ENCODE measurements at places on chromosomes 2 and 18.

GRCh38 chr2:124039762-124040291 lies 14.7 kb downstream of the CNTNAP5 start:
- DNase-seq, result peak; percentile 1

GRCh38 chr2:24209389-24210105 lies 34.7 kb downstream of the FAM228A start:
- no peak for DNase-seq

DNA sequence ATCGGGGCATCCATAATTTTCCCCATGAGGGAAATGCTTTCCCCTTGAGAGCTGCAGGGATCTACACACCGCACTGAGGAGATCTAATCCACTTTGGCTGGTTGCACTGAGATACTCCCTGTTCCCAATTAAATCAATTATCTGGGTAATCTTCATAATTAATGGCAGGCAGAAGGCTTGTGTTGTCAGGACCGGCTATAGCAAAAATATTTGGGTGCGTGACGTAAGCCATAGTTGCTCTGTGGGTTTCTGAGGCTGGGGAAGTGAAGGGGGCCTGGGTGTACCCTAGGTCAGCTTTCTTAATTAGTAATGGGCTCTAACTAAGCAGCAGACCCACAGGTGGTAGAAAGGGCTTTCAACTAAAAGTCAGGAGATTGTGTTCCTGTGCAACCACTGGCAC lies 62.8 kb upstream of the UPP2 start:
- DNase-seq, result no peak

DNA sequence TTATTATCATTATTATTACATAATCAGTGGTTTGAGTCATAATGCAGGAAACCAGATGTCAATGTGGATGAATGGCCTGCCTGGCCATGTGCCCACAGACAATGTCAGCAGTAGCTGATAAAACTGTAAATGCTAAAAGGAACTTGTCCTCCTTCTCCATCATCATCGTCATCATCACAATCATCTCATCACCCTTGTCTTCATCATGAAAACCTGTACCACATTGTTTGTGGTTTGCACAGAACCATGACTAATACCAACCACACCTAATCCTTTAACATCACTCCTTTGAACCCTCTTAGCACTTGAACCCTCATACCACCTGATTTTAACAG lies 96.0 kb downstream of the HNMT start:
- DNase-seq, result no peak

GRCh38 chr2:229044581-229044980 lies 226.5 kb downstream of the PID1 start:
- no peak for DNase-seq

DNA sequence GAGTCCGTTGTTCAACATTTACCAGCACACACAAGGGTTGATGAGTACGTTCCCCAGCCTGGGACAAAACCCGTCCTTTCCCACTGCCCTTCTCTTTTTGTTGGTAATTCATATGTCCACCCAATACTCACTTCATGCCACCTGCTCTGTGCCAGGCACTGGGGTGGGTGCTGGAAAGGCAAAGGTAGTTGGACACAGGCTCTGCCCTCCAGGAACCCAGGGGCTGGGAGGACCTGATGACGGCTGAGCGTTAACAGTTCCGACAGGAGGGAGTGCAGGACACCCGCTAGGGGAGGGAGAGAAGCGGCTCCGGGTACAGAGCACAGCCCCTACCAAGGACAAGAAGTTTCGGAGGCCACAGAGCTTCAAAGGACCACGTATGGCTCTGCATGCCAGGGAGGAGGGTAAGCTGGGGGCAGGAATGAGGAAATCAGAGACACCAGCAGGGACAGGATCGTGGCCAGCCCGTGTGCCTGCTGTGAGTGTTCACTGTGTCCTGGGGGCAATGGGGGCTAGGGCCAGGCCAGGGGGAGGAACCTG lies 134.1 kb upstream of the GPC1 start:
- no peak for DNase-seq

- no peak for DNase-seq
These were observed 9.1 kb upstream of the ECEL1 start for GRCh38 chr2:232496501-232497270.

GRCh38 chr18:13284330-13285027 lies 65.9 kb downstream of the LDLRAD4 start:
- DNase-seq, result no peak

DNA sequence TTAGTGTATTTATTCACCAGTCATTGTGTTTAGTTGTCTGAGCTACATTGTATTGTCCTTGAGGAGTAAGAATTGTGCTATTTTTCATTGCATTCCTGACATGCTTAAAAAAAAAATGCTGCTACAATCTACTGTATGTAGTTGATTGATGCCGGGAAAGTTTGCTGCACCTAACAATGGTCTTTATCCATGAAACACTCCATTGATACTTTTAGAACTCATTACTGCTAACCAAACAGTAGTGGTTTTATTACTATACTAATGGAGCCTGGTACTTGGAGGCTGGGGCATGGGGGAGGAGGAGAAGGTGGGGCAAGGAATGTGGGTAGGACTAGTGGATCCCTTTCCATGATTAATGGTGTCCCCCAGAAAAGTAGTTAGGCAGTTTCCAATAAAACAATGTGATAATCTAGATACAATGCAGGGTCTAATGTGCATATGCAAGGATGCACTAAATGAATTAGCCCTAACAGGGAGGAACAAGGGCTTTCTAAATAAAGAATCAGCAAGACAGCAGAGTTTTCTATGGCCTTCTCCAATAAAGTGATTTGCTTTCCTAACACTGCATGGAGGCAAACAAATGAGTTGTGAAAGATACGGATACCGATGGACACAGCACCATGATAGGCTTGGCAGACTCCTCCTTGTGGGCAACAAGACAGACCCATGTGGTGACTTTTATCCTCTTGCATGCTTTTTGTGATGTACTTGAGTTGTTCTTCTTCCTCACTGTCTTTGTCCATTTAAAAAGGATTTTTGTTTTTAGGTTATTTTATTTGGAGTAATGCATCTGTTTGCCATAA lies 78.5 kb downstream of the FMNL2 start:
- DNase-seq, result no peak

GRCh38 chr2:144848423-144848822 lies 328.5 kb upstream of the ZEB2 start:
- no peak for DNase-seq

- DNase-seq, result no peak
These were observed 194.7 kb downstream of the RAB3GAP1 start for GRCh38 chr2:135246711-135247270.

DNA sequence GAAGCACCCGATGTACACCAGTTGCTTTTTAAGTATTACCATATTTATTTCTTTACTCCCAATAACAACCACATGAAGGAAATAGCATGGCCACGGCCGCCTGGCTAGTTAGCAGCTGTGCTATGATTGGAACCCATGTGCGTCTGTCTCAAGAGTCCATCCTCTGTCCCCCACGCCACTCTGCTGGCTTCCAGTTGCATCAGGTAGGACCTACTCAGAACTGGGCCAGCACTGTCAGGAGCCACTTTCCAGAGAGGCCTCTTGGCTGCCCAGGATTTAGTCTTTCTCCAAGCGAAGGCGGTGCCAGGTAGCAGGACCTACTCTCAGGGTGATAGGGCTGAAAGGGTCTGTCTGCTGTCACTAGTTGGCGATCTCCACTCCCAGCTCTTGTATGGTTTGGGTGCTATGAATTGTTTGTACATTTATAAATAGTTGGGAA lies 22.1 kb downstream of the ASB18 start:
- DNase-seq, result no peak

DNA sequence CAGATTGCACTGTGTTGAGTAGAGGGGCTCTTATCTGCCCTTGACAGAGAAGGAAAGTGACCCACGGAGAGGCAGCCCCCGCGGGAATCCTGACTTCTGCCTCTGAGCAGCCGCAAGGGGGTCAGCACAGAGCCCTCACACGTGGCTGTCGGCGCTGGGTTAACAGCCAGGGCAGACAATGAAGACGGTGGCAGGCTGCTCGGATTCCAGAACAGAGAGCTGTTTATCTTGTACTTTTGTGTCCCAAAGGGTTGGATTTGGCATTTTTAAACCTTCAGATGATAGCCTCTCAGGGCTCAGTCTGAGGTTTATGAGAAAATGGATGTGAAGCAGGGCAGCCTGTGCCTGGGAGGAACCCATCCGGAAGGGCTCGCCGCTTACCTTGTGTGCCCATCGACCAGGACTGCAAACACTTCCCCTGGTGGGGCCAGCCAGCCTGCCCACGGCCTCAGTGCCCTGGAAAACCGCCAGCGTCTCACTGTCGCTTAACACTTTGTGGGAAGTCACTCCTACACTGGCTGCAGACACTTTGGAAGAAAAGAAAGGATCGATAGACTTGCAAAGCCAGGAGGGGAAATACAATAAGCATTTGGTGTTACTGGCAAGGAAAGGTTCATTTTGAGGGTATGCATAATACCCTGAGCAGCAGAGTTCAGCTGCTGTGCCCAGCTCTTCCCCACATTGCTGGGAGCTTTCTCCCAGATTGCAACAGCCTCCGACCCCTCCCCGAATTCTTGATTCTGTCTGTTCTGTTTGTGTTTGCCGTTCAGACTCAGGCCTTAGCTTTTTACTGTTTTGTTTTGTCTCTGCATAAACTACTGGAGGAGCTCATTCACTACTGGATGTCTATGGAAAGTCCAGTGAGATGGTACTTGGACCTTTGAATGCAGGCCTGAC lies 325.3 kb upstream of the MYT1L start:
- DNase-seq, result no peak

GRCh38 chr2:10419553-10420257 lies 28.4 kb downstream of the ODC1 start:
- DNase-seq, result no peak

DNA sequence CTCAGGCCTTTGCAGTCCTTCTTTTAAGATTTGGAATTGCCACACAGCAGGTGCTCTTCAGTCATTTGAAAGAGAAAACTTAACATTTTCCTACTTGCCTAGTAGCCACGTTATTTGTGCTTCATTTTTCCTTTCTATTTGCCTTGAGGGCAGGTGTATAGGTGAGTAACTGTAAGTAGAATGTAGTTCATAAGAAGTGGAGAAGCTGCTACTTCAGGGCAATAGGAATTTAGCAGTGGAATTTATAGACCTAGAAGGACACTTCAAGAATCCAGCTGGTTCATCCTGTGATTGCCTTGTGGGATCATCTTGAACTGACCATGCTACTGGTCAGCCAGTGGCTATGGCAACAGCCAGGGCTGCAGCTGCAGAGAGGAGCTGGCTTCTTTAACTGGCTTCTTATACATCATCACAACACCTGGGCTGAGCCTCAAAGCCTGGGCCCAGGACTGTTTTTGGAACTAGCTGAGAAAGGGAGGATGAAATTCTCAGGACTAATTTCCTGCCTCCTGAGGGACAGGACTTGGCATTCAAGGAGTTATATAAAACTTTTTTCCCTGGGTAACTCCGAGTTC lies 5.1 kb upstream of the LANCL1 start:
- no peak for DNase-seq

- no peak for DNase-seq
These were observed 517.9 kb downstream of the PLCL1 start for GRCh38 chr2:198322275-198322674.

DNA sequence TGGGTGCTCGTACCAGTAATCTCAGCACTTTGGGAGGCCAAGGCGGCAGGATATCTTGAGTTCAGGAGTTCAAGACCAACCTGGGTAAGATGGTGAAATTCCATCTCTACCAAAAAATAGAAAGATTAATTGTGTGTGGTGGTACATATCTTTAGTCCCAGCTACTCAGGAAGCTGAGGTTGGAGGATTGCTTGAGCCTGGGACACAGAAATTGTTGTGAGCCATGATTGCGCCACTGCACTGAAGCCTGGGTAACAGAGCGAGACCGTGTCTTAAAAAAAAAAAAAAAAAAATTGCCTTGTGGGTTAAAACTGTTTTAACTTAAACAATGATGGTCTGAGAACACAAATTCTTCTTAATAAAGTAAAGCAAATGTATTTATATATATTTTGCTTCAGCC lies 49.6 kb downstream of the ATP9B start:
- no peak for DNase-seq

GRCh38 chr2:54079331-54079730 lies 36.1 kb upstream of the ACYP2 start:
- no peak for DNase-seq

- DNase-seq, result no peak
These were observed 105.8 kb upstream of the SPOPL start for GRCh38 chr2:138395565-138396306.

GRCh38 chr18:62420151-62420512 lies 95.0 kb downstream of the TNFRSF11A start:
- no peak for DNase-seq

DNA sequence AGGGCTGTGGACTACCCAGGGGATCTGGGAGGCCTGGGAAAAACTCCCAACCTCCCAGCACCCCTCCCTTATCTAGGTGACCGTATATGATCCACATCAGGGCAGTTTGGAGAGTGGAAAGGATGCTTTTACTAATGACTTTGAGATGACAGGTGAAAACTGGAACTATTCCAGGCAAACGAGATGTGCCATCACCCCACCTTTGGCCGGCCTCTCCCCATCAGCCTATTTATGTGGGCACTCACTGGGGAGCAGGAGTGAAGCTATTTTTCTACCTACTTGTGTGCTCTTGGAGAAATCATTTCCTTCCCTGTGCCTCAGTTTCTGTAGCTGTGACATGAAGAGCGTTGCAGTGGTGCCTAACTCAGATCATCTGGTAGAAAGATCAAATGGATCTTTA lies 107.2 kb downstream of the SMAD7 start:
- DNase-seq, result no peak

DNA sequence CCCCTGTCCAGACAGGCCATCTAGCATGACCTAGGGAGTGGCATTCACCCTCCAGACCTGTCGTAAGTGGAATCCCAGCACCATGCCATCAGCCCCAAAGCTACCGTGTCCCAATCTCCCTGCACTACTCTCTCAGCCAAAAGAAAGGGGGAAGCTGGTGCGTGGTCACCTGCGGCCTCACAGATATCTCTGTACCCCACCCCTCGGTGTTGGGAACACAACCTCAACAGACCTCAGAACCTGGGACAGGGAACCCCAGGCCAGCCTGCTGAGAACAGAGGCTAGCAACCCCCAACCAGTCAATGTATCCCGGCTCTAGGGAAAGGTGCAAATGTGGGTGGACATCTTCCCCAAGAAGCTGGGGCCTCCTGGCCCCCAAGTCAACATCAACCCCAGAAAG lies 38.2 kb downstream of the LMAN2L start:
- DNase-seq, result no peak

DNA sequence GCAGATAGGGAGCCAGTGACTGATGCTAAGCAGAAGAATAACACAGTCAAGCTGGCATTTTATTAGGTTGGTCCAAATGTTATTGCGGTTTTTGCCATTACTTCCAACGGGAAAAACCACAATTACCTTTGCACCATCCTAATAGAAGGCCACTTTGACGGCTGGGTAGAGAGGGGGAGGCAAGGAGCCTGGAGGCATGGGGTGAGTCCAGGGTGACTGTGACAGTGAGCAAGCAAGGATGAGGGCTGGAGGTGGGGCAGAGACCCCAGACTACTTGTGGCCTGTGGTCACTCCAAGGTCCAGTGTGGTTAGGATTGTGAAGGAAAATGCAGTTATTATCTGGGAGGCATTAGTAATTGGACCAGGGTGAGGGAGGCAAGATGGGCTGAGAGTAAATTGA lies 389.5 kb downstream of the CLIP4 start:
- DNase-seq, result no peak

DNA sequence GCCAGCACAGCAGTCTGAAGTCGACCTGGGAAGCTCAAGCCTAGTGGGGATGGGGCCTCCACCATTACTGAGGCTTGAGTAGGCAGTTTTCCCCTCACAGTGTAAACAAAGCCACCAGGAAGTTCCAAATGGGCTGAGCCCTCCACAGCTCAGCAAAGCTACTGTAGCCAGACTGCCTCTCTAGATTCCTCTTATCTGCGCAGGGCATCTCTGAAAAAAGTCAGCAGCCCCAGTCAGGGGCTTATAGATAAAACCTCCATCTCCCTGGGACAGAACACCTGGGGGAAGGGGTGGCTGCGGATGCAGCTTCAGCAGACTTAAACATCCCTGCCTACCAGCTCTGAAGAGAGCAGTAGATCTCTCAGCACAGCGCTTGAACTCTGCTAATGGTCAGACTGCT lies 218.4 kb upstream of the VRK2 start:
- no peak for DNase-seq

Data from NCI-H1417 treated with DMSO at 0.1 percent for 48 hours (cell line).